M059J (cell line): ENCODE measurements at places on chromosomes 7 and 10.

- no peak for DNase-seq
Observed at GRCh38 chr10:32245760-32246159, 101.2 kb downstream of the EPC1 start.

GRCh38 chr10:52332815-52333214 lies 18.7 kb downstream of the DKK1 start:
- no peak for DNase-seq

GRCh38 chr7:30406664-30407425 lies 71.7 kb downstream of the NOD1 start:
- peak; percentile 49 for DNase-seq

- DNase-seq = no peak
Observed at GRCh38 chr10:6017781-6018354, 40.5 kb upstream of the IL15RA start.

DNA sequence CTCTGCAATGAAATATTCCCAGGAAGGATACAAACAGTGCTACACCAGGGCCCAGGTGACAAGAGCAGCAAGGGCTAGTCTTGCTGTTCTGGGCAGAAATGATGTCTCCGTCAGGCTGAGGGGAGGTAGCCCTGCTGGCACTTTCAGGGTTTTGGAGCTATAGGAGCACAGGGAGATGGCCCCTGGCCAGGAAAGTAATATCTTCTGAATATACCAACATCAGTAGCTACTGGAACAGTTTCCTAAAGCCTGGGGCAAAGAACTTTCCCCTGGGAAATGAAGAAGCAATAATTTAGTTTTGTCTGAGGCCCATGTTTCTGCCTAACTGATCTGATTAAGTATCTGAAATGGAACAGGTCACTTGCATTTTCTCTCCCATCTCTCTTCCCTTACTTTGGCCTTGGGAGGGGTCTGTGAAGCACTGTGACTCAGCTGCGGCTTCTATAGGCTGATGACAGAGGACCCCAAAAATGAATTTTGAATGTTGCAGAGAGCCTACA lies 489.1 kb upstream of the PODXL start:
- no peak for DNase-seq

DNA sequence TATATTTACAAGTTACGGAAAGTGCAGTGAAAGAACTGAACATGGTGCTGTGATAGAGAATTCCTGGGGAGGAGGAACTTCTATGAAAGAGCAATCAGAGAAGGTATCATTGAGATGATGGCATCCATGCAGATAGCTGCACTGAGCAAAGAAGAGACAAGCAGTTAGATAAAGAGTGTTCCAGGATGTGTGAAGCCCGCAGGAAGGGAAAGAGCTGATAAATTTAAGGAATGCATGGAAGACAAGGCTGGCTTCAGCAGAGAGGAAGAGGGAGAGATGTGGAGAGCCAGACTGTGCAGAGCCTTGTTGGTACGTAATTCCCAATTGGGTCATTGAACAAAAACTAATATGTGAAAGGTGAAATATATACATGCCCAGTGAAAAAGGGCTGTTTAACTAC lies 538.9 kb downstream of the INHBA start:
- DNase-seq = no peak

DNA sequence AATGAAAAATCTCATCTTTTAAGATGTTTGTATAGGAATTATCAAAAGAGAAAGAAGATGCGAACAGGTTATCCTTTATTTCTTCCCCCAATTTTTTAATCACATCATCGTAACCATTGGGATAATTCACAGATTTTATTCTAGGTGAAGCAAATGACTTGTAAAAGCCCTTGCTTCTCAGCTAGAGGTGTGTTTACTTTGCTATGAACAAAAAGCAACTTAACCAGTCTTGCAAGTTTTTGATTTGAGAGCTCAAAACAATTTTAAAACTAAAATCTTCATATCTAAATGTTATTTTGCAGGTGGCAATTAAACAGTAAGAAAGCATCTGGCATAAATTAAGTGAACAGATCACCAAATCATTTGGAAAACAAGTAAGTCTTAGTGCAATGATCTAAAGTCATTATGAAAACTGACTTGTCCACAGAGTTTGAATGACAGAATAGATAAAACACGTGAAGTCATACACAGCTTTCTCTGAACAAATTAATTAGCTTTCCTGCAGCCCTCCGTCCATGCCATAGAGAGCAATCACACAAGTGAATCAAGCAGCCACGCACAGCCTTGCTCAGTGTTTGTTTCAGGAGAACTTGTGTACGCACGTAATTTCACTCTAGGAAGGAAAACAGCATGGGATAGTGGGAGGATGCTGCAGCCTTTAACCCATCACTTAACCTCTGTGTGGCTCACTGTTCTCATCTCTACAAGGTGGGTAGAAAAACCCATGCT lies 85.0 kb upstream of the ZNF800 start:
- DNase-seq = no peak

- DNase-seq = no peak
Observed at GRCh38 chr7:24743471-24743870, 13.8 kb downstream of the GSDME start.

- DNase-seq = peak; percentile 58
Observed at GRCh38 chr10:52056291-52056690, 257.8 kb upstream of the DKK1 start.

DNA sequence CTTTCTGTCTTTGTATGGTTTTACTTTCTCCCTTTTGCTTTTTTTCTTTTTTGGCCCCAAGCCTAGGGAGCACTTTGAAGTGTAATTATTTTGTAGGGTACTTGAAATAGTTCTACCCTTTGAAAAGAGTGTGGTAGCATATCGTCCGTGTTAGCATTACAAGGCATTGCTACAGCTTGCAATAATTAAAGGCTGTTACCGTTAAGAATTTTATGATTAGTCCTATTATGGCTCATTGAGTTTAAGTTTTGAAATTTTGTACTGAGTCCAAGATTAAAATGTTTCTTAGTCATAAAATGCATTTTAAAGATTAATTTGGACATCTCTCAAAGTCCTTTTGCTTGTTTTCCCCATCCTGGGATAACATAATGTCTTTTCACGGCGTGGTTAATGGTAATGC lies 490.0 kb upstream of the LRRN3 start:
- DNase-seq = no peak

GRCh38 chr10:121243609-121244241 lies 354.5 kb downstream of the FGFR2 start:
- DNase-seq = peak; percentile 59

GRCh38 chr10:112287844-112288243 lies 4.6 kb downstream of the TECTB start:
- DNase-seq = no peak
